ENCODE measurements at places on chromosomes 5 and 9. TPM values are rescaled to one million over a fixed set of nuclear protein-coding genes. Genes with fewer than 3 reads are reported as not detected.

TRIM14 gene
- total RNA-seq = 18.4 TPM

SHC3 gene
- 4.2 TPM for total RNA-seq

PIP5K1B gene
- total RNA-seq = 5.2 TPM

SIMC1 gene
- 16.8 TPM for total RNA-seq

LCNL1 gene
- 0.34 TPM for total RNA-seq

LCN10 gene
- 2.4 TPM for total RNA-seq

ADAMTS2 gene
- 9.0 TPM for total RNA-seq

All from WTC11 (cell line).